Activated CD4-positive, alpha-beta T cell treated with anti-CD3 and anti-CD28 coated beads, Interleukin-10, Interleukin-2, amounts not matched to agents 100 ng/mL and 50 ng/mL, durations not matched to agents 16 hours and 8 hours (primary cell): ENCODE measurements at places on chromosomes 7 and 10.

DNA sequence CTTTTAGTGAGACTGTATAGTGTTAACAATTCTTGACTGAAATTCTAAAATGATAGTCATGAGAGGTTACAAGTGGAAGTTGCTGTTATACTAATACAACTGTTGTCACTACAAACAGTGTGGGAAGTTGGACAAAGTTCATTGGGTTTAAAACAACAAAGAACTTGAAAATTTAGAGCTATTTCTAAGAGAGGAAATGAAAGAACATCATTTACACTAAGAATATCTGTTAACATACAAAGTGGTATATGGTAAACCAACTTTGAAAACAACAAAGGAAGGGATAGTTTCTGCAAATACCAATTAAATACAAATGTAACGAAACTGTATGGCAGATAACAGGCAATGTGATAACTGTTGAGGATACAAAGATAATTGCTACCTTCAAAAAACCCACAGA is 11.6 kb downstream of the MTPN start:
- DNase-seq: no peak

DNA sequence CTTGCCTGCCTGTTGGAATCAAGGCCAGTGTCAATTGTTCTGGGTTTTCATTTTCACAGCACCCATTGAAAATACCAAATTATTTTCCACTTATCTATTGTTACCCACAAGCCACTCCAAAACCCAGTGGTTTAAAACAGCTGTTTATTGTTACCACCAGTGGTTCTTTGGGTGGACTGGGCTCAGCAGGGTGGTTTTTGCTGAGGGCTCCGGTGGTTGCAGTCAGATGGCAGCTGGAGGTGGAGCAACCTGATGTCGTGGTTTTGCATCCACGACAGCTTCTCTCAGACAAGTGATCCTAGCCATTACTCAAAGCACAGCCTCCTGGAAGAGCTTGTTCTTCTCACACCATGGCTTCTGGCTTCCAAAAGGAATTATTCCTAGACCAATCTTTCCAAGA is 235.1 kb upstream of the ADARB2 start:
- no peak for DNase-seq

- DNase-seq: no peak
Observed at GRCh38 chr10:29239569-29240472, 49.0 kb upstream of the LYZL1 start.

- DNase-seq: no peak
Observed at GRCh38 chr7:75966190-75966961, 28.0 kb downstream of the TMEM120A start.

DNA sequence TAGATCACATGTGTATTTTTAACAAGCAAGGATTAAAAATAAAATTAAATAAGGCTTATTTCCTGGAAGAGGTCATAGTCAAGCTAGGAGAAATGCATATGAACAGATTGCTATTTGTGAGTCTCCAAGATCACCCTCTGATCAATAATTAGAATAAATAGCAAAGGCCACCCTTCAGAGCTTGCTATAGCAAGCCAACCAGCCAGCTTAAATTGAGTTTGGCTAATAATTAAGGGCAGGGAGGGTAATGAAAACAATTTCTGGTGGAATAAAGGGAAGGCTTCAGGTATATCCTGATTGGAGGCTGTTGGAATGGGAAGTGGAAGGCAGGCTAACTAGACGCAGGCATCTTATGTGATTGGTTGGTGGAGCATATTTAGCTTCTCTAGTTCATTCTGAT is 403.5 kb downstream of the ARL4A start:
- no peak for DNase-seq

DNA sequence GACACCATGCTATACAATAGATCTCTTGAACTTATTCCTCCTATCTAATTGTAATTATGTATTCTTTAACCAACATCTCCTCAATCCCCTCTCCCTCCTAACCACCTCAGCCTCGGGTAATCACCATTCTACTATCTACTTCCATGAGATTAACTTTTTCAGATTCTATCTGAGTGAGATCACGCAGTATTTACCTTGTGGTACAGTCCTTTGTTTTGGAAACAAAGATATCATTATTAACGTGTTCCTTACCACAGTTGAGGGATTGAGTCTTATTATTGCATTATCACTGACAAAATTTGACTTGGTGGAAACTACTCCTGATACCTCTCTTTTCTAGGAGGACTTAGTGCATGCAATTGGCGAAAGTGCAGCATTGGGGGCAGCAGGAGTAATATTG is 26.0 kb upstream of the HYAL4 start:
- DNase-seq: no peak

- DNase-seq: no peak
Observed at GRCh38 chr7:151735851-151736402, 141.0 kb downstream of the PRKAG2 start.

DNA sequence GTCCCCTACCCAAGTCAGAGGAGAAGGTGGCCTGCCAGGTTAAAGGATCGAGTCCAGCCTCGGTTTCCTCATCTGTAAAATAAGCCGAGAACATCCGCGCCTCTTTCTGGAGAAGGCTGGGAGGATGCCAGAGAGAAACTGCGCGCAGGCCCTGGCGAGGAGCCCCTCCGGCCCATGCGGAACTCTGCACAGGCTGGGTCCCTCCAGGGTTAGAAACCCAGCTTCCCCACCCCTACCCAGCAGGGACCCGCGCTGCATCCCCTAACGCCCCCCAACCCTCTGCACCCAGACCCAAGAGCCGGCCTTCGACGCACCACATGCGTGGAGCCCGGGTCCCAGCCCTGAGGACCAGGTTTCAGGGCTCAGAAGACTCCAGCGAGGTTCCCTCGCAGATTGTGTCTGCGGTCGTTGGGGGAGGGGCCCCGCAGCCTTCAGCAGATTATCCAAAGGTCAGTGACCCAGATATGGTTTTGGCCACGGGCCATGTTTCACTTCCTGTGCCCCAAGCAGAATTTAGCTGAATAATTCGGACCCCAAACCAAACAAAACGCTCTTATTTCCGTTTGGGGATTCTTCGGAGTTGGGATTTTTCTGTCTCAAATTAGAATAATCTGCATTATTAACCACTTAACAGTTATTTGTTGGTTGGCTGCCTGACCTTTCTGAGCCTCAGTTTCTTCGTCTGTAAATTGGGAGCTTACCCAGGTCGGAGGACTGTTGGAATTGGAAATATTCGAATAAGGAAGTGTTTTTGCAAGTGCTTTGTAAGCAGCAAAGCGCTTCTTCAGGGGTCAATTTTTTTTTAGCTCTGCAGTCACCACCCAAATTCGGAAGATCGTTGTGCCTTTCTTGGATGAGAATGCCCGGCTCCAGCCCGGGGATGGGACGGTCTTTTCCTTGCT is 167.7 kb downstream of the UBE2H start:
- DNase-seq: no peak

GRCh38 chr10:122852261-122852660 is 6.6 kb upstream of the CUZD1 start:
- DNase-seq: no peak

GRCh38 chr7:48411619-48412018 is 240.4 kb downstream of the ABCA13 start:
- DNase-seq: peak; percentile 21

DNA sequence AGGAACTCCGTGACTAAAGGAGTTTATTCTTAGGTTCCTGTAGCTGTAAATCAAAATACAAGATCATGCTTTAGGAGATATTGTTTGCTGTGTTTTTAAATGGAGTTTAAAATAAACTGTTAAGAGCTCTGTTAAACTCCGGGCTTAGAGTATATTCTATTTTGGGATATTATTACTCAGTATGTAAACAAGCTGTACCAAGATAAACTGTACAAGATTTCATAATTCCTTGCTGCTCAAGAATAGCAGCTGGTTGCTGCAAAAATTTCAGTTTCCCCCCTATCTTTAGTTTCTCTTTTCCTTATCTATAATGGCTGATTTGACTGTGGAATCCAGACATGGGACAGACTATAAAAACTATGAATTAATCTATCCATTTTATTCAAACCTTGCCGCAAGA is 215.7 kb downstream of the HTR7 start:
- no peak for DNase-seq

- no peak for DNase-seq
Observed at GRCh38 chr10:33145451-33146188, 187.6 kb upstream of the ITGB1 start.

GRCh38 chr10:88386204-88386788 is 196.8 kb downstream of the RNLS start:
- no peak for DNase-seq
